ENCODE measurements at places on chromosomes 6 and 20.

DNA sequence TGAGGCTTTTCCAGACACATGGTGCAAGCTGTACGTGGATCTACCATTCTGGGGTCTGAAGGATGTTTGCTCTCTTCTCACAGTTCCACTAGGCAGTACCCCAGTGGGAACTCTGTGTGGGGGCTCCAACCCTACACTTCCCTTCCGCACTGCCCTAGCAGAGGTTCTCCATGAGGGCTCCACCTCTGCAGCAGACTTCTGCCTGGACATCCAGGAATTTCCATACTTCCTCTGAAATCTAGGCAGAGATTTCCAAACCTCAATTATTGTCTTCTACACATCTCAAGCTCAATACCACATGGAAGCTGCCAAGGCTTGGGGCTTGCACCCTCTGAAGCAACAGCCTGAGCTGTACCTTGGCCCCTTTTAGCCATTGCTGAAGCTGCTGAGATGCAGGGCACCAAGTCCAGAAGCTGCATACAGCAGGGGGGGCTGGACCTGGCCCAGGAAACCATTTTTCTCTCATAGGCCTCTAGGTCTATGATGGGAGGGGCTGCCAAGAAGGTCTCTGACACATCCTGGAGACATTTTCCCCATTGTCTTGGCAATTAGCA lies 11.6 kb downstream of the PDSS2 start:
- DNase-seq = no peak

- DNase-seq = no peak
These were observed 13.8 kb upstream of the TIAM2 start for GRCh38 chr6:154981079-154981870.

GRCh38 chr6:126051791-126052190 lies 65.5 kb downstream of the TRMT11 start:
- no peak for DNase-seq

DNA sequence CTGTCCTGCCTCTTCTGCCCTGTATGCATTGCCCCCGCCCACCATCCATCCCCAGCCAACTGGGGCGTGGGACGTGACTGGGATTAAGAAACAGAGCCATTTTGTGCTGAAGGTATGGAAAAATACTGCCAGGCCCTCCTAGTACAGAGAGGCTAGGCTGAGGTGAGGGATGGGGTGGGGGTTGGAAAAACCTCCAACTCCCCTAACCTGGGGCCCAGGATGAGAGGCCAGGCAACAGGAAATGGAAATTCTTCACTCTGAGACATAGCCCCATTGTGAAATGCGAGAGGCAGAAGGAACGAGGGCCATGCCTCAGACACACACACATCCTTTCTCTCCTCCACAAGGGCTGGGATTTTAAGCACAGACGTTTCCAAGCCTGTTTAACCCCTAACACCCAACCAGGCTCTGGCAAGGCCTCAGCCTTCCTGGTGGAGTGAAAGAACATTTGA lies 19.9 kb downstream of the KCNK5 start:
- DNase-seq = no peak

- peak; percentile 58 for DNase-seq
These were observed 455.0 kb upstream of the GJE1 start for GRCh38 chr6:141677598-141678211.

Data from dermis microvascular lymphatic vessel endothelial cell (primary cell).